ENCODE measurements at places on chromosomes 16 and 17. TPM values are rescaled to one million over a fixed set of nuclear protein-coding genes. Genes with fewer than 3 reads are reported as not detected.

Gene CCL13
- polyA plus RNA-seq = not detected

Gene PRSS53
- polyA plus RNA-seq = 0.49 TPM

Gene AANAT
- polyA plus RNA-seq = not detected

Gene TVP23A
- not detected for polyA plus RNA-seq

Gene CHST4
- polyA plus RNA-seq = not detected

Gene SLC13A2
- polyA plus RNA-seq = not detected

Gene ARHGDIG
- not detected for polyA plus RNA-seq
